ENCODE measurements at places on chromosomes 2 and 18.

DNA sequence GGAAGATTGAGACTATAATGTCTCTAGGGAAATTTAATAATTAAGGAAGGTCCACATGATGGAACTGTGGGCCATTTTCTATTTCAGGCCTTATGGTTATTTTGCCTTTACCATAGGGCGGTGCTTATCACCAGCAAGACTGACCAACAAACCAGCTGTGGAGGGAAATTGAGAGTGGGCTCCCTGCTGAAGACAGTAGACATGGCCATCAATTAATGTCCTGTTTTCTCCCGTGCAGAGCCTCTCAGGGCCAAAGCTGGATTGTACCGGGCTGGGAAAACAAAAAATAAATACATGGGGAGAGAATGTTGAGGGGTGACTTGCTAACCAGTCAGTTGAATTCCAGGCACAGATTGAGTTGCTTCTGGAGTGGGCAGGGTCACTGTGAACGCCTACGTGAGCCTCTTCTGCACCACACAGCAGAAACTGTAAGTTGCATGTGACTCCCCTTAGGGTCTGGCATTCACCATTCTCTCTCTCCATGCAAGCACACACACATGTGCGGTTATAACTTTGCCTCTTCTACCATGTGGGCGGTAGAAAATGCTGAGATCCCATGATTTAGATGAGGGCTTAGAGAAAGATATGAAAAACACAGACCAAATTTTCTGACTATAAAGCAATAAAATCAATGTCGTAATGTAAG is 128.5 kb downstream of the COPS8 start:
- no peak for DNase-seq

- DNase-seq, result no peak
These were observed 53.0 kb upstream of the ROCK1 start for GRCh38 chr18:21164548-21165095.

- DNase-seq, result peak; percentile 12
These were observed 111.2 kb upstream of the SETBP1 start for GRCh38 chr18:44569391-44570055.

DNA sequence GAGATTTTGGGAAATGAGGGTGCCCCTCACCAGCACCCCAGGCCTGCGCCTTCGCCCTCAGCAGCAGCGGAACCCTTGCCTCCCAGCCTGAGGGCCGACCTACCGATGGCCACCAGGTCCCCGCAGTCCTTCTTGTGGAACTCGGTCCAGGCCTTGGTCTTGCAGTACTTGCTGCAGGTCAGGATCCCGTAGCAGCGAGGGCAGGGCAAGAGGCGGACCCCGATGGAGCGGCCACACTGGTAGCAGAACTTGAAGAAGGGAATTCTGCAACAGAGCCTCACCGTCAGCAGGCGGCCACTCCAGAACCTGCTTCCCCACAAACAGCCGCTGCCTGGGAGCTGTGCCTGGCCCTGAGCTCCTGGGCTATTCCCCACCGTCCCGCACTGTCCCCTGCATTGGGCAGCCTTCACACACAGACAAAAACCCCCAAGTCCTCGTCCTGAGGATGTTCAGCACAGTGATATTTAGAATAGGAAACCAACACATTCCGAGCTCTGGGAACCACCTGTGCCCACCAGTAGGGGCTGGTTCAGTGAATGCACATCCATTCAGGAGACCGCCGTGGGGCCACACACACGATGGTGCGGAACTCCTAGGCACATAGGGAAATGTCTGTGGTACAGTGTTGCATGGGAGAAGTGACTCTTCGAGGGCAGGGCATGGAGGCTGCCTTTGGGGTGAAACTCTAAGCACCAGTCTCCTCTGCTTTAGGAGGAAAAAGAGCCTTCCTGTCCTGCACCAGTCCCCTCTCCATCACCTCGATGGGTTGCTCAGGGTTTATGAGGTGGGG is 45.6 kb downstream of the GPC1 start:
- DNase-seq, result peak; percentile 4

- no peak for DNase-seq
These were observed 63.5 kb downstream of the STAT4 start for GRCh38 chr2:191087311-191087710.

- DNase-seq, result no peak
These were observed 133.4 kb upstream of the GPC1 start for GRCh38 chr2:240302041-240302440.

DNA sequence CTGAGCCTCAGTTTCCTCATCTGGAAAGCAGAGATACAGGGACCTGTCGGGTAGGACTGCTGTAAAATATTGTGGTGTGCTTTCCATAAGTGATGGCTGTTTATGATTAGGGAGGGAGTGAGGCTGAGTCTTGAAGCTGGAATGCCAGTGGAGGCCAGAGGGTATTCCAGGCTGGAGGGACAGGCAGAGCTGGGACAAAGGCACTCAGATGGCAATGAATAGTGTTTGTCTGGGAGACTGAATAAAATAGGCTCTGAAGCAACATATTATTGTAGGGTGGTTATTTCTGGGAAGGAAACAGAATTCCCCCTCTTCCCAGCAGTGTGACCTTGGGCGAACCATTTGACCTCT is 120.7 kb downstream of the INHBB start:
- DNase-seq, result no peak

DNA sequence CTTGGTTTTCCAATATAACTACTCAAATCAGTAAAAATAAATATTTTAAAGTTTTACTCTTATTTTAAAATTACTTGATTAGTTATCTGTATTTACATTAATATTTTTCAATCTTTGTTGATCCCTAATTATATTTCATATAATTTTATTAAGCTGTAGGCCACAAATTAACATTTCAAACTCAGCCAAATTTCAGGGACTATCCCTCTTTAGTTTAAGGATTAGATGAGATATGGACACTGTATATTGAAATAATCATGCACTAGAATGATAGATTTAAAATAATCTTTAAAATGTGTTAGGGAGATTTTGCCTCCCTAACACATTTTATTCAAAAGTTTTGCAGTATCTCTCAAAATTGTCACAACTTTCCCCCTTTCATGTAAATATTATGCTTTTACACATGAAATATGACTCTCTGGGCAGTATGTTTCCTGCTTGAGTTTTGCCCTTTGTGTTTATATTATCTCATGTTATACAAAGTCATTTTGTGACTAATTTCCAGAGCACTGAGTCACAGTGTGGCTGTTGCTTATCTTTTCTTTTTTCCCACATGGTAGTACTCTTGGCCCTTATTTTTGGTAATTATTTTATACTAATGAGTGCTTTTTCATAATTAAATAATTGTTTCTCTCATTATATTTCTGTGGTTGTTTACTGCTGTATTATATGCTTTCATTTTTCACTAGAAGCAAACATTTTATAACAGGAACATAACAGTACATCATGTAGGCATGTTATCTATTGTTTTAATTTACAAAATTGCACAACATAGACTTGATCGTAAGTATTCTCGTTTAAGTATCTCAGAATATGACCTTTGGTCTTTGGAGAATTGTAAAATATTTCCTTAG is 1.2 kb downstream of the TFPI start:
- DNase-seq, result no peak

GRCh38 chr2:169512525-169512924 is 3.0 kb downstream of the KLHL41 start:
- DNase-seq, result no peak

DNA sequence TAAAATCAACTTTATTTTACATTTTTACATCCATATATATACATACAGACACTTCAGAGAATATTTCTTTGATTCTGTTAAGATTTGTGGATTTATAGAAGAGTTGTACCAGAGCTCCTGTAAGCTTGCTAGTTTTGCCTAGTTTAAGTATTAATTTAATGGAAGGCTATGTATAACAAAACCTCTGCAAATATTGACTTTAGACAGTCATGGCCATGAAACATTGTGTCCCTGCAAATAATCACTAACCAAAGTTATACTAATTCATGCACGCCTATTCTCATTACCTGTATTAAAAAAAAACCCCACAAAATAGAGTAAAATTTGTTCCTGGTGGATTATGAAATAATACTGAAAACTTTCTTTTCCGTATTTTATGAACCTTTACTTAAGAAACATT is 379.3 kb downstream of the CTNNA2 start:
- no peak for DNase-seq

DNA sequence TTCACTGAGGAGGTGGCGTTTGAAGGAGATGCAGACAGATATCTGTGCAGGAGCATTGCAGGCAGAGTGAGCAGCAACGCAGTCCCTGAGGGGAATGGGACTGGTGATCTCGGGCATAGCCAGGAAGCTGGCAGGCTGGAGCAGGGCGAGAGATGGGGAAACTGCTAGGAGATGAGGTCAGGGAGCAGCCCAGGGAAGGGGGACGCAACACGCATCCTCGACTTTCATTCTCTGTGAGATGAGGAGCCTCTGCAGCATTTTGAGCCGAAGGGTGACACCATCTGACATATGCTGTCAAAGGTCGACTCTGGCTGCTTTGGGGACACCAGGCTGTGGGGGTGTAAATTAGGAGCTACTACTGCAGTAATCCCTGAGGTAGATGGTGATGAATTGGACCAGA is 4.3 kb upstream of the CHRNA1 start:
- no peak for DNase-seq

DNA sequence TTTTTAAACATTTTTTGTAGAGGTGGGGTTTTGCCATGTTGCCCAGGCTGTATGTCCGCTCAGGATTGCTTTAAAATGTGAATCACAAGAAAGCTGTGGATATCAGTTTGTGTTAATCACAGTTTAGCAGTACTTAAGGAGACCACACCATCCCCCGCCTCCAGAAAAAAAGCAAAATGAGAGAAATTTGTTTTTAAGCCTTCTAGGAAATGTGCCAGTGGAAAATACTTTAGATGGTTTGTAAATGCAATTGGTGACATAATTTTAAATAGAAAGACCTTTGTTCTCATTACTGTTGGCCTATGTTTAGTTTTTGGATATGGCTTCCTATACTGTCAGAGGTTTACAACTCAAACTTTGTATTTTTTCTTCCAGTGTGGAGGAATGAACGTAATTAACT is 27.0 kb downstream of the GCA start:
- no peak for DNase-seq

GRCh38 chr2:43484323-43484930 is 111.4 kb downstream of the THADA start:
- peak; percentile 21 for DNase-seq

- DNase-seq, result no peak
These were observed 761.6 kb downstream of the DCC start for GRCh38 chr18:53101536-53102105.

- DNase-seq, result no peak
These were observed 1.4 kb upstream of the MBP start for GRCh38 chr18:77133835-77134496.

DNA sequence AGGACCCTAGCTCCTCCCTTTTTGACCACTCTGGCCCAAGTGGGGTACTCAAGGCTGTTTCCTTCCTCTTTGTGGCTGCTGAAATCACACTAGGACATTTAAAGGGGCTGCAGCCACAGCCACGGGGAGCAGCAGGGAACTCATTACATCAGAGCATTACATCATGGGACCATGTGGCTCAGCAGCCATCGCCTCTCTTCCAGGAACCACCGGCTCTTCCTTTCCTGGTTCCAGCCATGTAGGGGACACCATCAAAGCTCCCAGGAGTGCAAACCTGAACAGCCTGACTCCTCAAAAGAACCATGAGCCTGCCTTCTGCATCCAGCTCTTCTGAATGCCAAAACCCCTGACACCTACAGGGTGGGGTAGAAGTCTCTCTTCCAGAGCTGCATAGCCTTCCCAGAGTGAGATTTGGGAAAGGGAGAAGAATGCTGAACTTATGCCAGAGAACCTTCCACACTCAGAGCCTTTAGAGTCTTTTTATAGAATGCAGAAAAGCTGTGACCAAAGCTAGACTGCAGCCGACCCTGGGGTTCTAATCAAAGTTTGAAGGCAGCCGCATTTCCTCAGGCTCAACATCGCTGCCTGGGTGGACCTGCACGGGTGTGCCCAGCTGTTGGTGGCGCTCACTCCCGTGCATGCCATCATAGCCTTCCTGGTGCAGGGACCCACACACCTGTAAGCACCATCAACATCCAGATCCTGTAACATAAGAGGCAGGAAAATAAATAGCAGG is 121.7 kb downstream of the KLHL29 start:
- no peak for DNase-seq

All from iPS-NIHi11 (cell line).